Fibroblast of gingiva (primary cell): ENCODE measurements at places on chromosomes 2 and 18.

- DNase-seq = no peak
These were observed 311.9 kb upstream of the RAB6C start for GRCh38 chr2:129667577-129667976.

- DNase-seq = no peak
These were observed 93.9 kb downstream of the EVA1A start for GRCh38 chr2:75466708-75467311.

GRCh38 chr2:201974171-201975100 lies 59.2 kb upstream of the FZD7 start:
- DNase-seq = peak; percentile 12

DNA sequence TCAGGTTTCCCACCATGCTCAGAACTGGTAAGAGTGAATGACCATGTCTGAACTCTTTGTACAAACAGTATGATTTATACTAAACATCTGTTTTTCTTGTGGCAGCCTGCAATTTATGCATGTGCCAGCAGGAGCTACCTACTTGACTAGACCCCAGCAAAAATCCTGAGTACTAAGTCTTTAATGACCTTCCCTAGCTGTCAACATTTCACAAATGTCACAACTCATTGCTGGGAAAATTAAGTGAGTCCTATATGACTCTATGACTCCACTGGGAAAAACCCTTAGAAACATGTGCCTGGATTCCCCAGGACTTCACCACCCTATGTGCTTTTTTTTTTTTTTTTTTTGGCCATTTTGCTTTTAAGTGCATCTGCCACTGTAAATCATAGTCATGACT lies 1225.8 kb downstream of the SUCLG1 start:
- no peak for DNase-seq
